ENCODE measurements at places on chromosomes 16 and 17.

DNA sequence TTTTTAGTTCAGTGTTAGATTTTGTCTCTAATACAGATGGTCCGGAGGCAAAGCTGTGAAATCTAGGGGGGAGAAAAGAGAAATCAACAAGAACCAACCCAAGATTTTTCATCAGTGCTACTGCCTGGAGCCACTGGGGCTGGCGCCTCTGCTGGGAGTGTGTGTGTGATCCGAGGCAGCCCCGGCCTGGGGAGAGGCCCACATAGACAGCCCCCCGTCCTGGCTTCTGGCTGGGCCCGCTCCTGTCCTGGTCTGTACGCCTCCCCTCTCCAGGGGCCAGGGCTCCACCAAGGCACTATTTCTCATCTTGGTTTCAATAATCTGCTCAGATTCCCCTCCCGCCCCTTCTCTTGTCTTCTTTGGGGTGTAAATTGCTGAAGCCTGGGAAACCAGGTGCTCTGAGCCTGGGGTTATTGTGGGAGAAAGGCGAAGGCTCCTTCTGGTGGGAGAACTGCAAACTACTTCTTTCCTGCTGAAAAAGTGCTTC, 7.8 kb downstream of the BAHCC1 start:
- no peak for DNase-seq

GRCh38 chr16:87661561-87661960, 59.3 kb downstream of the JPH3 start:
- DNase-seq: no peak

GRCh38 chr16:14362774-14363371, 267.2 kb downstream of the PARN start:
- no peak for DNase-seq

GRCh38 chr16:81706327-81707295, 72.5 kb upstream of the PLCG2 start:
- no peak for DNase-seq

Measured in epithelial cell of proximal tubule (primary cell).